ENCODE measurements at places on chromosomes 1 and 21.

GRCh38 chr1:183180218-183180617 lies 5.8 kb upstream of the LAMC2 start:
- DNase-seq, result no peak

DNA sequence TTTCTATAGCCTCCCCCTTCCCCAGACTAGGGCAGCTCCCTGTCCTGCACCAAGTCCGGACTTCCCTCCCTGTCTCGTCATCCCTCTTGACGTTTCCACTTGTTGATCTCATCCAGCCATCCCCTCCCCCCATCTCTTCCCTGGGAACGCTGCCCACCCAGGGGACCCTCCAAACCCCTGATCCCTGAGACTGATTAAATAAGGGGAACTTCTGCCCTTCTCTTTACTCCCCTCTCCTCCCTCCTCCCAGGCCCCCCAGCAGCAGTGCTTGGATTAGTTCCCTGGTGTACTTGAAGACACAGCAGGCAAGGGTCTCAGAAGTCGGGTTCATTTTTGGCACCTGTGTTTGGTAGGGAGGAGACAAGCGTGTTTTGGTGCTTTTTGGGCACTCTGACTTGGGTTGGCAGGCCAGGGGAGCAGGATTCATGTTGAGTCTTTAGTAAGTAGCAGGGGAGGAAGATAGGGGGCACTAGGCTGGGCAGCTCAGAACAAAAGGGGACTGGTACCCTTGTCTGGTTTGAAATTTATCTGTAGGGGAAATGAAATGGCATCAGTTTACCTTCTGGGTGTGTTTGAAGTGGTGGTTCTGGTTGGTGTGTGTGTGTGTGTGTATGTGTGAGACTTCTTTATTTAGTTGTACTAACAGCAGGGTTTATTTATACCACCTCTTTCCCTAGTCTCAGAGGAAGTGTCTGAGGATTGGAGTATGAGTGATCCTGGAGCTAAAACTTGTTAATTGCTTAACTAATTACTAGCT lies 11.1 kb downstream of the VANGL2 start:
- no peak for DNase-seq

GRCh38 chr1:221565711-221566110 lies 176.2 kb downstream of the DUSP10 start:
- DNase-seq, result no peak

DNA sequence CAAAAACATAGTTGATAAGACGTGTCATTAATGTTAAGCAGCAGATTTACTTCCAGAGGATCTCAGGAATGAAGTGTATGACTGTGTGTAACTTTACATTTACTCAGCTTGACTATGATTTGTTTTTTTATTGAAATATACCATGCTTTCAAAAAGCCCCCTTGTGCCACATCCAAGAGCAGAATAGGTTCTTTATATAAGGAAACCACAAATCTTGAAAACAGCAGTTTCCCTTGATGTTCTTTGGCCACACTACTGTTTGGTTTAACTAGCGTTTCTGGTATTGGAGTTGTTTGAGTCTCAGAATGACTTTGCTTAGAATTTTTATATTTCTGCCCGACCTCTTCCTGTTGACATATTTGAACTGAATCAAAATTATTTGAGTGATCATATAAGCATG lies 25.0 kb downstream of the LRRC8C start:
- no peak for DNase-seq

GRCh38 chr1:201539561-201540431 lies 869 bp downstream of the NAV1 start:
- peak; percentile 84 for DNase-seq

GRCh38 chr1:32241001-32241763 lies 5.8 kb upstream of the FAM167B start:
- peak; percentile 78 for DNase-seq

DNA sequence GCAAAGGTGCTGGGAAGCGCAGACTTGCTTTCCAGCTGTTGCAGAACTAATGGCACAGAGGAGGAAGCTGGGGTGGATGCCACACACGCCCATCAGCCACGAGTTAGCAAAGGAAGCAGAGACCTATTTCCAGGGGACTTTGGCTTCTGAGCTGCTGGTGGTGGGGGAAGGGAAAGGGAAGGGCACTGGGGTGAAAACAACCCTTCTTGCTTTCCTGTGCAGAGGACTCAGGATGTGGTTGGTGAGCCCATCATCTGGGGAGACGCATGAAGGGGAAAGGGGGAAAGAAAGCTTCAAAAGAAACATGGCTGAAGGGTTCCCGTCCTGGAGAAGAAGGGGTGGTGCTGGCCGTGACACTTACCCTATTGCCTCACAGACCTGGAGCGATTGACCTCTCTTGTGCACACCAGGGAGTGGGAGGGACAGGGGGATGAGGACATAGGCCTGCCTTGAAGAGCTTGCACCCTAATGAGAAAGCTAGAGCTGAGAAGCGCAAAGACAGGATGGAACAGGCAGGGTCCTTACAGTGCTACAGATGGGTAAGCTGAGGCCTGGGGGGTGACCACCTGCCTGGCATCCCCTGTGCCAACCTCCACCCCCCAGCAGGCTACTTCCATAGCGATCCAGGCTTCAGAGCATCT lies 140.8 kb upstream of the RAB4A start:
- no peak for DNase-seq

- no peak for DNase-seq
Measured at GRCh38 chr1:150259217-150259616, 1.6 kb downstream of the CA14 start.

DNA sequence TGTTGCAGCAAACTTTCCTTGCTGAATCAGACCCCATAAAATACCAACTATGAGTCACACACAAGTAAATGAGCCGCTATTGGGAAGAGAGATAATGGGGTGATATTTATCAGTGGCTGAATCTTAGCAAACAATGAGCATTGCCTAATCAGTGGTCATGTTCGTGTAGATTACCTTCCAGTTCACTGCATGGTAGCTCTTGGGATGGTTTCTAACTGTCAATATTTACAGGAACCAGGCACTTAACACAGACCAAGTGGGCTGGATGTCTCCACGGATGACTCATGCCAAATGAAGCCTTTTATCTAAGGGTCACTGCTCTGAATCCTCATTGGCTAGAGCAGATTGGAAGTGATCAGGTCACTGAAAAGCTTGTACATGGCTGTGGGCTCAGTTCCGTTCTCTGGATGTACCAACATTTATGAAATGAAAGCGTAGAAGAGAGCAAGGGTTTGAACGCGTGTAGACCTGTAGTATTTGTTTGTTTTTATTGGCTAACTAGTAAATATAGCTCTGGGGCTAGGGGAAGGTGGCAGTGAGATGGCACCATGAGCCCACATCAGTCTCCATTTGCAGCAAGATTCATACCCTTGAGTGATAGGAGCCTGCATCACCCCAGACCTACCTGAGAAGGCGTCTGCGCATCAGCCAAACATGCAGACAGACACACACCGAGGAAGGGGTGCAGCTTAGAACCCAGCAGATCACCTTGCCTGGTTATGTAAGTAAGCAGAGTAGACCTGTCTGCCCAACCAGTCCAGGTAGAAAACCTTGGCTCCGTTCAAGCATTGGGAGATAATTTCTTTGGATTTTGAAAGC lies 153.3 kb downstream of the TOMM20 start:
- peak; percentile 46 for DNase-seq

- DNase-seq, result peak; percentile 92
Measured at GRCh38 chr1:11072216-11072917, 12.5 kb upstream of the SRM start.

DNA sequence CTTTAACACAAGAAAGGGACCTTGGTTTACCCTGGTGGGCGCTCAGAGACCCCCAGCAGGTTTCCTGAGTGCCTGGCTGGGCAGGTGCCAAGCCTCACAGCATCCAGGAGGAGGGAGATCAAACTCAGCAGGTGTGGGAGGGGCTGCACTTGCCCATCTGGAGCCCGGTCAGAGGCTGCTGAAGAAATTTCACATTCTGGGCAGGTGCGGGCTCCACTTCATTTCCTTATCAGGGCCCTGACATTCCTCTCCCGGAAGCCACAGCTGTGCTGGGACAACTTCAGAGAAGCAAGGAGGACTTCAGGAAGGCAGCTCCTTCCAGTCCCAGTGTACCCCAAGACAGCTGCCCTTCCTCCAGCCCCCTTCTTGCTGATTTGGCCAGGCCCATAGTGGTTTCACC lies 82.9 kb downstream of the ITPKB start:
- peak; percentile 84 for DNase-seq

DNA sequence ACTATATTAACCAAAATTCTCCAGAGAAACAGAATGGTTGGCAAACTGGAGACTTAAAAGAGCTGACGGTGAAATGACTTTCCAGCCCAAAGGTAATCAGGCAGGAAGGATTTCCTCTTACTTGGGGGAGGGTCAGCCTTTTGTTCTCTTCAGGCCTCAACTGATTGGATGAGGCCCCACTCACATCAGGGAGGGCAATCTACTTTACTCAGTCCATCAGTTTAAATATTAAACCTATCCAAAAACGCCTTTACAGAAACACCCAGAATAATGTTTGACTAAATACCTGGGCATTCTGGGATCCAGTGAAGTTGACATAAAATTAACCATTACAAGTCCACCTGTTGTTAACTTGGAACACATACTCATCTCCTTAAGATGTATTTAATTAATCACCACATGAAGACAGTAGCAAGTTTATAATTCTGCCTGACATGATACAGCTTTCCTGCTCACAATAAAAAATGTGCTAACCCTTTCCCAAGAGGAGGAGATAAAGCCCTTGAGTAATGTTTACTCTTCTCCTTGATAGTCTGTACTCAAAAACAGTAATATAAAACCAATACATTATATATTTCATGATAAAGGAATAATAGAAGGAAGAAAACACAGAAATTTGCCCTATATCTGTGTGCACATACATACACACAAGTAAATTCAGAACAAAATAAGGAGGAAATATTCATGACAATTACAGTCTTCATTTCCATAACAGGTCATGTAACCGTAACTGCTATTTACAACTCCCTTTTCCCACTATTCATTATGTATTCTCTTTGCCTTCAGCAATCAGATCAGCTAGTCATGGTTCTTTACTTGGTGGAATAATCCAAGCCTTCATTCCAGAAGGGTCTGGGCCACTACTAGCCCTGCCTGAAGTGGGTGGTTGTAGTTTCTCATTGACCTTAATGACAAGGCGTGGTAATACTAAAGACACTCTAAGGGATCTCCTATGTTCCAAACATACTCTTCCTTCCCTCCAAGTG lies 107.5 kb upstream of the RUNX1 start:
- DNase-seq, result peak; percentile 8

DNA sequence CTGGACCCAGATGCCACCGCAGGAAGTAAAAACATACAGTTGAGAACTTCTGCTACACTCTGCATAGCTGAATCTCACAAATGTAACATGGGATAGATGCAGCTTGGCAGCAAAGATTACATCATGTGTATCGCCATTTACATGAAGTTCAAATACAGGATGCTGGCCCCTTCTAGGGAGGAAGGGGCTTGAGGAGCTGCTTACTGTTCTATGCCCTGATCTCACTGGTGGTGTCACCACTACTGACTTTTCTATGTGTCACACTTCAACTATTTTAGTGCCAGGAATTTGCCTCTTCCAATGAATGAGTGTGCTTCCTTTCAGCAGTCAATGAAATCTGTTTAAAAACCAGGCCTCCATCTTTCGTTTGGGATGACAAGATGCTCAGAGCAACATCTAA lies 31.1 kb downstream of the MRAP start:
- DNase-seq, result no peak

- no peak for DNase-seq
Measured at GRCh38 chr1:2458687-2459086, 17.4 kb upstream of the PLCH2 start.

DNA sequence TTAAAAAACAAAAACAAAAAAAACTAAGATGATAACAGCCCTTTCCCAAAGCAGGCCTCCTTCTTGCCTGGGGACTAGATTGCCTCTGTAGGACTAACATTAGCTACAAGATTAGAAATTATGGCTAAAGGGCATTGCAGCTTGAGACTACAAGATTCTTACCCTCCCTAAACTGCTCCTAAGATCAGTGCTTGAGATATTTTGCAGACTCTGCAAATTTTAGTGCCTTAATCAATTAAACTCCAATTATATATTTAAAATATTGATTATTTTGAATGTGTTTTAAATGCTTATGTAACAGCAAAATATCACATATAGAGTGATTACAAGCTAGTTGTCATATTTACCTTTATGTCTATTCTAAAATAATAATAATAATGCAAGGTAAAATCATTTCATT lies 47.4 kb upstream of the SLC5A9 start:
- DNase-seq, result no peak

DNA sequence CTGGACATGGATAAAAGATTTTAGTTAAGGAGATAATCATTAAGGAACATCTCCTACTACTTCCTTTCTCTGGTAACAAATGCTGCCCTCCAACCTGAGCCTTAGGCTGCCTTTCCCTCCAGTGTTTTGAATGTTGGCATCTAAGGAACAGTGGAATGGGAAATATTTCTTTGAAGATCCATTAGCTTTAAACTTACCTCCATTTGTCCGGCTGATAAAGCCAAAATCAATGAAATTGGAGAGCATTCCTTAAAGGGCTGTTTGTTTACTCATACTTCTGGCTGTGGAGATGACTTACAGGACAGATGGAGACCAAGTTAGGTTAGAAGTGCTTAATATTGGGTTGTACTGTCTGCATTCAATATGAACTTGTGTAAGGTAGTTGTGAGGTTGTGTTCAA lies 439.1 kb downstream of the PLA2G4A start:
- no peak for DNase-seq

DNA sequence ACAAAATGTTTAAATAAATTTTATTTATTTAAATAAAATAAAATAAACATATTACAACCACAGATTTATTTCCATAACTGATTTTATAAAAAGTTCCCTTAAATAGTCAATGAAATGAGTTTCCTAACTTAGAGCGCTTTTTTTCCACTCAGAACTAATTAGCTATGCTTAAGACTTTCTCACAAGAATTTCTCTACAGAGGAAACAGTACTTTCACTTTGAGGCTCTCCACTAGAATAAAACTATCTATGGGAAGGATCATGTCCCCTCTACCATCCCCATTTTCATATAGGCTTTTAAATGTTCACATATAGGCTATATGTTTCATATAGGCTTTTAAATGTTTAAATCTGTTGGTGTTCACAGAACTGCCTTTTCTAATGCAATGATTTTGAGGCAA lies 40.0 kb upstream of the DPH5 start:
- DNase-seq, result no peak

DNA sequence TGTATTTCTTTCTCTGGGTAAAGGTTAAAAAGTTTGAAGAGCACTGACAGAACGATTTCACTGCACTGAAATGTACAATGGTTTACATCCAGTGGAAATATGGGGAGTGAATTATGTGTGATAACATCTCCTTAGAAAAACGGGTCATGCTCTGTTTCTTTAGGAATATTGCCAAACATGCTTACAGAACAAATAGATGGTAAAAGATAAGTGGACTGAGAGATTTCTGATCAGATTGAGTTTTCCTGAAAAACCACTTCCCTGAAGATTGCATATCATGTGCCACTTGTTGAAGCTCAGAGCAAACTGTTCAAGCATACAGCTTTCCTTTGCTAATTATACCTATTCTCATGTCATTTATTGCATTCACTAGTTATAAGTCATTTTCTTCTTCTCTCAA lies 29.9 kb upstream of the DISP1 start:
- DNase-seq, result peak; percentile 33

DNA sequence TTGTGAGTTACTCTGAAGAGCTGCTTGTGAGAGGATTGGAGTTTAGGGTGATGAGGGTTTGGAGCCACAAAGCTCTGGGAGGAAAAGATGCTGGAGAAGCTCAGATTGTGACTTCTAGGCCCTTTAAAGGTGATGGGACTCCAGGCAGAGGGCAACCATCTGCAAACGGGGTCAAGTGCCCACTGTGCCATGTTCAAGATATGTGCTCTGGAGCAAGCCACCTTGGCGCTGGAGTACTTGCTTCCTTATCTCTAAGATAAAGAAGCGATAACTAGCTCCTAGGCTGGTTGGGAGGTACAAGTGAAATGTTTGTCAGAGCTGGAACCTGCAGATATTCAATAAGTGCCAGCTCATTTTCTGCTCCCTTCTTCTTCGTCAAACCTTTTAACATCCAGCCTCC lies 14.3 kb upstream of the FOXE3 start:
- no peak for DNase-seq
